ENCODE measurements at places on chromosomes 5 and 9.

DNA sequence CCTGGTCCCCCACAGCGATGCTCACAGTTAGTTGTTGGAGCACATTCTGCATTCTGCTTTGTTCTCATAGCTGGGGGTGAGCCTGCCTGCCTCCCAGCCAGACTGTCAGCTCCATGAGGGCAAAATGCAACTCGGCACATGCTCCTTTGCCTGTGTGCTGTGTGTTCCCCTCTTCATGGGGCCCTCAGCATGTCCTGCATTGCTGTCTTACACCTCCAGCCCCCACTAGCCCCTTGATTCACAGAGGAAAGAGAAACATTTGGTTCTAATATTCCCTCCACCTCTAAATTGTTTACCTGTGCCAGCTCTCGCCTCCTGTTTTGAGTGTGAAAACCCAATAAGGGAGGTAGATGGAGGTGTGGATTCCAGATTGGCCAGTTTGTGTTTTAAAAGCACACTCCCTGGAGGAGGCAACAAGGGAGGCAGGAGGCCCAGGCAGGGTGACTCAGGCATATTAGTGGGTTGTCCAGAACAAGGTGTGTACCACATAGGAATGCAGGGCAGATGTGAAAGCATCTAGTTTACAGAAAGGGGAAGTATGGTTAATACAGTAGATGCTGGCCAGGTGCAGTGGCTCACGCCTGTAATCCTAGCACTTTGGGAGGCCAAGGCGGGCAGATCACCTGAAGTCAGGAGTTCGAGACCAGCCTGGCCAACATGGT, 224.6 kb downstream of the AGTPBP1 start:
- no peak for DNase-seq

DNA sequence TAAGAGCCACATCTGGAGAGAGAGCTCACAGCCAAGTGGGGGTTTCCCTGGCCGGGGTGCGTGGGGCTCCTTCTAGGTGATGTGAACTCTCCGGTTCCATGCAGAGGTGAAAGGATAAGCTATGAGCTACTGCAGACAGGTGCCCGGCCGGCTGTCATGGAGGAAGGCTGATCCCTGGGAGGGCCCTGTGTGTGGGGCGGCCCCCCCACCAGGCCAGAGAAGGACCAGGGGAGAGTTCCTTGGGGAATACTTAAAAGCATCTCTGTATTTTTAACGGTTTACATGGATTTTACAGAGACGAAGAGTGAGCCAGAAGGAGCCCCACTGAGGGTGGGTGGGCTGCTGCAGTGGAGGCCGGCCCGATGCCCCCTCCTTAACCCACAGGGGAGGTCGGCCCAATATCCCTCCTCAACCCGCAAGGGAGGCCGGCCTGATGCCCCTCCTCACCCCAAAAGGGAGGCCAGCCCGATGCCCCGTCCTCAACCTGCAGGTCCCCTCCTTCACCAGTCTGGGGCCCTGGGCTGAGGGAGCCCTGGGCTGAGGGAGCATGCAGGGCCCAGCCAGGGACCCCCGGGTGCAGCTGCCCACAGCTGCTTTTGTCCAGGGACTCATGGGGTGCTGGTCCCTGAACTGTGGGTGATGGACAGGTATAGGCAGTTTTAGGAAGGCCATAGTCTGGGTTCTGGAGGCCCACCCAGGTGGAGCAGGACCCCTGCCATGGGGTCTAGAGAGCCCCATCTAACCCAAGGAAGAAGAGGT, 31.9 kb downstream of the MRPL36 start:
- no peak for DNase-seq

DNA sequence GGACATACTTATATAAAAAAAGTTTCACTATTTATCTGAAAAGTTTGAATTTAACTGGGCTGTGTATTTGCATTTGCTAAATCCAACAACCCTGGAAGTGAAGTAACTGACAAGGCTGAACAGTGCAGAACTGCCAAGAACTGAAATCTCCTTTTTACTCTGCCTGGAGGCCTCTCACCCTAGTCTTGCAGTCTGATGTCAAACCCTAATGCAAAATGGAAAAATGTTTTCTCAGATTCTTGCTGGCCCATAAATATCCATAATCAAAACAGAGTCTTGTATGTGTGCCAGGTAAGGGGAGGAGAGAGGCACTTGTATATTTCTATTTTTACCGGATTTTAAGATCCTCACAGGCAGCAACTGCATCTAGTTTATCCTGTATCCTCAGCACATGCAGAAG, 432.7 kb upstream of the KLF4 start:
- DNase-seq: no peak

DNA sequence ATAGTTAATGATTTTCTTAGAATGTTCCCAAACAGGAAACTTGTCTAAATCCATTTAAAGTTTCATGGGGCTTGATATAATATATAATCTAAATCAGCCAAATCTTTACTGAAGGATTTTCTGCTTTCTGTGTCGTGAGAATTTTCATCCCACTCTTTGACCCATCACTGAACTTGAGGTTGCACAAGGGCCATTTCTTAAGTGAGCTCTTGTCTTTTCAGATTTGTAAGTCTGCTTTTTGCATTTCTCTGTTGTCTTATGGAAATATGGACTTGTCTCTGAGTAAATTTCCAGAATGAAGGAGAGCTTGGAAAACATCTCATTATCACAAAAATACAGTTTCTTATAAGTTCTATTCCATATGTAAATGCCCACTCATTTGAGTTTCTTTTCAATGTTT, 149.2 kb upstream of the ARRDC3 start:
- no peak for DNase-seq

- DNase-seq: peak; percentile 81
Observed at GRCh38 chr9:109101810-109102209, 17.9 kb downstream of the TMEM245 start.

GRCh38 chr9:137168904-137169856, 671 bp downstream of the LRRC26 start:
- DNase-seq: no peak

DNA sequence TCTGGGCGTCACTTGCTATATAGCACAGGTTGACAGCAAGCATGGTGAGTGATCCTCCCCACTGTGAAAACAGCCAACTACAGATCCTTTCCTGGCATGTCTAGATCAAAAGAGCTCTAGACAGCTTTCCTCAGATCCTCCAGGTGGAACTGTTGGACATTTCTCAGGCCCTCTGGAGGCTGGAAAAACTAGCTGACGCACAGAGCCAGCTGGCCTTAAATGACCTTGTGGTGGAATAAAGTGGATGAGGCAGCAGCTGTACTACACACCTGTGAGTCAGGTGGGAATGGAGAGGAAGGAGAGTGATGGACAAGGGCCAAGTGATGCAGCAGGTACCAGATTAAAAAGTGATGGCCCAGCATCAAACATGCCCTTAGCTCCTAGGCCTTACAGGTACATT, 172.7 kb downstream of the TRIM32 start:
- DNase-seq: no peak

GRCh38 chr5:167241436-167242067, 1049.9 kb upstream of the WWC1 start:
- no peak for DNase-seq

DNA sequence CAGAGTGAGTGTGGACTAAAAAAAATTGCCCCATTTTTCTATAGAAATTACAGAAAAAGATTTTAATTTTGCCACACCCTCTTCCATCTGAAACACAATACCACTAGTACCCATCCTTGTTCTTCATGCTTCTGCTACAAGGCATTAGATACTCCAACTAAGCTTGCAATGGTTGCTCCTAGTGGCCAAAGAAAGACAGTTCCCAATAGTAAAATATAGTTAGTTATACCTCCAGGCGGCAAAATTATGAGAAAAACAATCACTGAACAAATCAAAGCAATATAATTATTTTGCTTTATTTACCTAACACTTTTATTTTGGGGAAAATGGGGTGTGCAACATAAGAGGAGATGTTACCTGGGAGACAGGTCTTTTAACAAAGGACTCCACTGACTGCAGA, 101.2 kb downstream of the RAPGEF6 start:
- DNase-seq: no peak

- no peak for DNase-seq
Observed at GRCh38 chr5:79568632-79569190, 43.5 kb upstream of the TENT2 start.

DNA sequence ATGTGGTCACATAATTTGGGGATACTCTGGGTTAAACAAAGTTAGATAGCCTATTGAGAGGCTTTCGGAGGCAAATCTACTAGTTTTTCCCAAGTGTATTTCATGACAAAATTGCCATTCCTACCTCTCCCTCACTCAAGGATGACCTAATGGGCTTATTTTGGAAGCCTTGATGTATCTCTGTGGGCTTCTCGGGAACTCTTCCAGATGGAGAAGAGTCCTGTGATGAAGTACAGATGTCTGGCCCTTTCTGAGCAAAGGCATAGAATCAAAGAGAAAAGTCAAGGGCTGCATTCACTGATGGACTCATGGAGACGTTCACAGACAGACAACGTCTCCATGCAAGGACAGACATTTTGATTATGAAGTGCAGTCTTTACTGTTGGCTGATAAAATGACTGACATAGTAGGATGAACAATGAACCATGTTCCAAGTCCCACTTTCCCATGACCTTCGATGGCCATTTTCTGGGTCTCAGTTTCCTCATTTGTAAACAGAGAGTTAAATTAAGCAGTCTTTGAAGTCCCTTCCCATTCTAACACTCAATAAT, 347.2 kb upstream of the CD180 start:
- no peak for DNase-seq

DNA sequence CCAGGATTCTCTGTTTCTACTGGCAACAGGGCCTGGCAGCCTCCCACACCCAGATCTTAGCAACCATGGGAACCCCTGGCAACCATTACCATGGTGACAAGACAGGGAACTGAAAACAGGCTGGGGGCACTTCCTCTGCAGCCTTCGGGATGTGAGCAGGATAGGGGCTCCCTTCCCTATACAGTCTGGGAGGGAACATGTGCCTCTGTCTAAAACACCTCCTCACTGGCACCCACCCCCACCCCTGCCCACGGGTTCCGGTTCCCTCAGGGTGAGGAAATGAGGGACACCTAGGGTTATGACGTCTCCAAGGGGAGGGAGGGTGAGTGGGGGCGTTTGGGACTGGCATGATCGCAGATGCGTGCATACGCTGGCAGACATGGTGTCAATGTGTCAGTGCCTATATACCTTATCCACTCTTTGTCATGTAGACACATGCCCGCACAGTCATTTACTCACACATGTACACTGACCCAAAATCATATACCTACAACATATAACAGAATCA, 3.0 kb upstream of the DNAJB5 start:
- peak; percentile 48 for DNase-seq

- no peak for DNase-seq
Observed at GRCh38 chr5:158634714-158635113, 465.0 kb downstream of the EBF1 start.

DNA sequence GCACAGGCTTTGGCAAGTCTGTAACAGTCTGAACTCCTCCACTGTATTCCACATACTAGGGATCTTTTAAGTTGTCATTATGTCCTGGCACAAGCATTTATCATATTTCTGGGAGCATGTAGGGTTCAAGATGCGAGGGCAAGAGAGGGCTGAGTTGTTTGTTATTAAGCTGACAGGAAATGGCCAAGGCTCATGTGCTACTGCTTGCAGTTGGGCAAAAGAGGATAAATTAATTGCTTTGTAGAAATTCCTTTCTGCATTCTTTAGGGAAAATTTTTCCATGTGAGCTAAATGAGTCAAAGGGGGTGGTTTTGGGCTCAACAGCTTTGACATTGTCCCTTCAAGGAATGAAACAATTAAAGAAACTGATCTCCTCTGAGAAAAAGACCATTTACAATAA, 35.4 kb downstream of the DOCK8 start:
- DNase-seq: no peak

GRCh38 chr9:135789838-135790291, 87.9 kb downstream of the KCNT1 start:
- DNase-seq: no peak

DNA sequence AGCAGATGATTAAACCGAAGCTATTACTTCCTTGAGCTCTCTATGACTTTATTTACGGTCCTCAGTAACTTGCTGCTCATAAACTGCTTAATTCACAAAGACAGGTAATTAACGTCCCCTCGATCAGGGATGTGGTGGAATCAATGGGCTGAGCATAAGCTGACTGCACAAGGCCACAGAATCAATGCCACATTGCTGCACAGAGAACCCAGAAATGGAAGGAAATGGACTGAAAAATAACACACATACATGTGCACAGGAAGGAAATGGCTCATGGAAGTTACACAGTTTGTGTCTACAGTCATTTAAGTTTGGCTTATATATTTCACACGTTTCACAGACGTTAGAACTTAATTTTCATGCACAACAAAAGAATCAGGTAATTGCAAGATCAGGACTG, 118.3 kb upstream of the KLF9 start:
- no peak for DNase-seq

- DNase-seq: no peak
Observed at GRCh38 chr5:139908749-139909148, 113.1 kb downstream of the PSD2 start.

GRCh38 chr9:93475856-93476255, 22.5 kb upstream of the FAM120AOS start:
- DNase-seq: no peak

GRCh38 chr5:130978475-130978874, 186.6 kb downstream of the HINT1 start:
- DNase-seq: no peak

DNA sequence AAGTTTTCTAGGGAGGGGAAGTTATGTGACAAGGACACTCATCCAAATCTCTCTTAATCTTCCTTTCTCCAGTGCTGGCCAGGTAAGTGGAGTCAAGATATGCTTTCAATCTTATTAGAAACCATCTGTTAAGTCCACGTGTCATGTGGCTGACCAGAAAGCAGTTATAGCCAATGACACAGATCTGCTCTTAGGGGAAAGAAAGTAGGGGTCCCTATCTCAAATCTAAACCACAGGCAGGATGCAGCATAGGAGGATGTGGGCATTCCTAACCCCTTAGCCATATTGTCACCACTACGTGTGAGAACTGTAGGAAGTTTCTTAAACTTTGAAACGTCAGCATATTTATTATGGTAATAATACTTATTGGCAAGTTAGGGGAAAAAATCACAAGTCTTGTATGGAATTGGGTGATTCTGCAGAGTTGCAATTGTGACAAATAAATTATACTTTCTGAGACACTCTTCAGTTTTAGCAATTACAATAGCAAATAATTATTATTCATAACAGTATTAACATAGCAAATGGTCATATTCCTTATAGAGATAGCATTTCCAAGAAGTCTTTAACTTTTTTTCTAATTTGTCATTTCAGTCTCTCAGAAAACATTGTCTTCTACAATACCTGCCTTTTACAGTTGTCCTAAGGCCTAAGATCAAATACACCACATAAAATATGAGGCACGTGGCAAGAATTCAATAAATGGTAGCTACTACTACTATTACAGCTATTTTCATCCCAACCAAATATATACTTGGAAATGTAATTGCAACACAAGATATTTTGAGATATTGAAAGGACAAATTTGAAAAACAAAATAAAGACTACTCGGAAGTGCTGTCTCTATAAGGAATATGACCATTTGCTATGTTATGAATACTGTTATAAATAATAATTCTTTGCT, 236.9 kb downstream of the PDE4D start:
- no peak for DNase-seq

DNA sequence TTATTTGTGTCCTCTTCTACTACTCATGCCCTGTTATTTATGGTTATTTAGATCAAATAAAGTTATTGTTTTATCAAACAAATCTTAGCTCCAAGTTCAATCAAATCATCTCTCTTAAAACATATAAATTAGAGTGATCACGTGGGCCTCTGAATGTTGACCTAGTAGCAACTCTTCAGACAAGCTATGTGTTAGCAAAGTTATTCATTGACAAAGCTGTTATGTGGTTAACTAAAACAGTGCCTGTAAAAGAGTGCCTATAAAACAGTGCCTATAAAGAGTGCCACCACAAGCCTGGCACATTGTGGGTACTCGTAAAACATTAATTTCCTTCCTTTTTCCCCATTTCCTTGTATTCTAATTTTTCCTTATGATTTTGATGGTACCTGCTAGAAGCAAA, 421.9 kb downstream of the HCN1 start:
- no peak for DNase-seq

GRCh38 chr9:106878934-106879333, 16.0 kb downstream of the ZNF462 start:
- DNase-seq: no peak
